GF-D8 (cell line): ENCODE measurements at places on chromosomes 11 and 22.
A peak's percentile ranks its signal among the peaks of the same experiment; 100 is the strongest.

DNA sequence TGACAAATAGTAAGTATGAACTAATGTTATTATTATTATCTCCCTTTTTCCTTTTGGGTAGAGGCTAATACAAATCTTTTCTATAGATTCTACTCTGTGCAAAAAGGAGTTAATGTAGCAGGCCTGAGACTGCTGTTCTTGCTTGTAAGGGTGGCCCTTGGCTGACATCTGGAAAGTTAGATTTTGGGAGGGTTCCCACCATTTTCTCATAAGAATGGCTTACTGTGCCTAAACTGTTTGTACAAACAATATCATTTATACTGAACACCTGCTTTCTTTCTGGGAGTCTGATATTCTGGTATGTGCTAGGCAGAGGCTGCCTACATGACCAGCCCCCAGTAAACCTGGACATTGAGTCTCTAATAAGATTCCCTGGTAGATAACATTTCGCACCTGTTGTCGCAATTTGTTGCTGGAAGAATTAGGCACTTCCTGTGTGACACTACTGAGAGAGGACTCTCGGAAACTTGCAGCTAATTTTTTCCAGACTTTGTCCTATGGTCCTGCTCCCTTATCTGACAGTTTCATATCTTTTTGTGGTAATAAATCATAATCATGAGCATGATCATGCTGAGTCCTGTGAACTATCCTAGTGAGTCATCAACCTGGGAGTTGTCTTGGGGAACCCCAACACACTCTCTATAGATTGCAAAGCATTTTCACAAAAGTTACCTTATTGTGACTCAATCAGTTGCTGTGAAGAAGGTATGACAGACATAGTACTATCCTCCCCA, 257.7 kb upstream of the CCDC90B start:
- no peak for DNase-seq

- DNase-seq, result no peak
These were observed 94.7 kb upstream of the RASSF10 start for GRCh38 chr11:12914400-12914912.

- no peak for DNase-seq
These were observed 34.4 kb downstream of the YAP1 start for GRCh38 chr11:102144357-102145355.

DNA sequence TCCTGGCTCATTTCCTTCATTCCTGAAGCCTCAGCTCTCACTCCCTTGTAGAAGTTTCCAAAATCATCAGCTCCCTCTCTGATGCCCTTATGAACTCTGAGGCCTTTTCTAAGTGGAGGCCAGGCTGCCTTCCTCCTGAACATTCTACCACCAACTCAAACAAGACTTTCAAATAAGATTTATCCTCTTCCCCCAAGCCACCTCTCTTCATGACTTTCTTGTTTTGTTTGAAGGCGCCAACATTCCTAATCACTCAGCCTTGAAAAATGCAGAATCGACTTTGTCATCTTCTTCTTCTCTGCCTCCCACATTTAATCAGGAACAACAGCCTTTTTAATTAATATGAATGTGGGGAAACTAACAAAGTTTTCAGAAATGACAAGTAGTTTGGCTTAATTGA, 927.9 kb downstream of the OPCML start:
- DNase-seq, result no peak

- no peak for DNase-seq
These were observed 19.9 kb downstream of the CARS1 start for GRCh38 chr11:3037040-3037944.

DNA sequence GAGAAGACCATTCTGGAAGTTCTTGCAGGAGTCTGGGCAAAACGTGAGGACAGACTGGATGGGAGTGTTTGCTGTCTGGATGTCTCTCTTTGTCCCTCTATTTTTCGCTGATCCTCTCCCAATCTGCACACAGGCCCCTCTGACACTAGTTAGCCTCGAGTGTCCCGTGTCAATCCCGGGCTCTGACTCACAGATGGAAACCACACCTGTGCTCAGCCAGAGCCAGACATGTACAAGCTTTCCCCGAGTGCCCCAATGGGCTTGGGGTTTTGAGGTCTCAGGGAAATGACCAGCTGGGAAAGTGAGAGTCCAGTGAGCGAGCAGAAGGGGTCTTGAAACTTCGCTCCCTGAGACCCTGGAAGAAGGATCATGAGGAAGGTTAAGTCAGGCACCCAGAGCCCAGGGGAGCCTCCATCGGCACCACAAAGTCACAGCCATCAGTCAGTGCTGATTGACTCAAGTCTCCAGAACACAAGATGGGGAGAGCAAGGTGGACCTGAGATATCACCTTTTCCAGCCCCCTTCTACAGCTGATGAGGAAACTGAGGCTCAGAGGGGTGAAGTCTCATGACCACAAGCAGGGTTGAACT, 13.9 kb downstream of the APOL2 start:
- no peak for DNase-seq

DNA sequence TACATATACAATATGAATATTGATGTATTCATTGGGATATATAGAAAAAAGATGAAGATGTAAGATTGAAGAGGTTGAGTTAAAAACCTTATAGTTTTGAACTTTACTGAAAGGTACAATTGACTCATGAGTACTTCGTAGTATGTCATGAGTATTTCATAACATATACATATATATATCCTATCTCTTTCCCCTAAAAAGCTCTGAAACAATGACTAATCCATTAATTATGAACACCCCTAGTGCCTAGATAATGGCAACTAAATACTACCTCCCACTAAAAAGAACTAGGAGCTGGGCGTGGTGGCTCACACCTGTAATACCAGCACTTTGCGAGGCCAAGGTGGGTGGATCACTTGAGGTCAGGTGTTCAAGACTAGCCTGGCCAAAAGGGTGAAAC, 31.5 kb downstream of the SLC35F2 start:
- DNase-seq, result no peak

GRCh38 chr11:75283391-75283931, 42.9 kb downstream of the TPBGL start:
- no peak for DNase-seq

DNA sequence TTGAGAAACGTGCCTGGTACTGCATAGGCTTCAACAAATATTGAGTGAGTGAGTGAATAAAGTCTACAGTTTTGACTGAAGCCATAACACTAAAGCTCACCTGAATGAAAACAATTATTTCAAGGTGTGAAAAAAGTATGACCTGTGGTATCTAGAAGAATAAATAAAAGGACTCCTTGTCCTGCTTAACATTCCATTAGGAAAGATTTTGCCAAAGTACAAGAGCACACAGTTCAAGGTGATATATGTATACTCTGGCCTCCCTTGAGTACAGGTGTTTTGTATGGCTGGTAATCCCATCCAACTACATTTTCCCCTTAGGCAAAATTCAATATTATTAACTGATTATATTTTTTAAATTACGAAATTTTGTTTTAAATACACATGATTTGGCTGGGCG, 1.8 kb upstream of the CREBZF start:
- DNase-seq, result no peak

DNA sequence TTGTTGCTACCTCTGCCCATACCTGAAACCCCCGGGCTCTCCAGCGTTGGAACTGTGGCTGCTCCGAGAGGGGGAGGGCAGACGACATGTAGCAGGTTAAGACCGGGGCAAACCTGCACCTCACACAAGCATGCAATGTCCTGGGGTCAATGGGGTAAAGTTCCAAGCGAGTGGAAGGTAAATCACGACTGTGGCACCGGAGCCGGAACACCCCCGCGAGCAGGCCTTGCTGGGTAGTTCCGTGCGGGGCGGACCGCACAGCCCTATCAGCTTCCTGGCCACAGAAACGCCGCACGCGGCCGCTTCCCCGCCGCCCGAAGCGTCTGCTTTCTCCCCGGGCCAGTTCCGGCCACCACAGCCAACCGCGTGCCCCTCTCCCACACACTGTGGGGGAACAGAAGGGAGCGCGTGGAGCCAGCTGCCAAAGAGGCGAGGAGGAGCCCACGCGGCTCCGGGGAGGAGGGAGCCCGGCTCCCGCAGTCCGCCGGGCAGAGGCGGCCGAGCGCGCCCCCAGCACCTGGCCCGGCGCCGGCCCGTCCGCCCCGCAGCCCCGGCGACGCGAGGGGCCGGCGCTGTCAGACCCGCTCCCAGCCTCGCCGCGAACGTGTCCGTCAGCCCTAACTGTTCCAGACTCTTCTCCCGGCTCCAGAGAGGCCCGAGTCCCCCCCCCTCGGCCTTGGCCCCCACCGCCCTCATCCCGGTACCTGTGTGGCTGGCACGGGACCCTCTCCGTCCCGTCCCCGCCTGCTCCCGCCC, 1.6 kb downstream of the SPTBN2 start:
- peak; percentile 20 for DNase-seq

- no peak for DNase-seq
These were observed 8.0 kb upstream of the TSPAN18 start for GRCh38 chr11:44718612-44719390.

- DNase-seq, result no peak
These were observed 392.7 kb downstream of the GUCY1A2 start for GRCh38 chr11:106625566-106625965.

- DNase-seq, result no peak
These were observed 116.7 kb downstream of the KCNQ1OT1 start for GRCh38 chr11:2582946-2583604.

DNA sequence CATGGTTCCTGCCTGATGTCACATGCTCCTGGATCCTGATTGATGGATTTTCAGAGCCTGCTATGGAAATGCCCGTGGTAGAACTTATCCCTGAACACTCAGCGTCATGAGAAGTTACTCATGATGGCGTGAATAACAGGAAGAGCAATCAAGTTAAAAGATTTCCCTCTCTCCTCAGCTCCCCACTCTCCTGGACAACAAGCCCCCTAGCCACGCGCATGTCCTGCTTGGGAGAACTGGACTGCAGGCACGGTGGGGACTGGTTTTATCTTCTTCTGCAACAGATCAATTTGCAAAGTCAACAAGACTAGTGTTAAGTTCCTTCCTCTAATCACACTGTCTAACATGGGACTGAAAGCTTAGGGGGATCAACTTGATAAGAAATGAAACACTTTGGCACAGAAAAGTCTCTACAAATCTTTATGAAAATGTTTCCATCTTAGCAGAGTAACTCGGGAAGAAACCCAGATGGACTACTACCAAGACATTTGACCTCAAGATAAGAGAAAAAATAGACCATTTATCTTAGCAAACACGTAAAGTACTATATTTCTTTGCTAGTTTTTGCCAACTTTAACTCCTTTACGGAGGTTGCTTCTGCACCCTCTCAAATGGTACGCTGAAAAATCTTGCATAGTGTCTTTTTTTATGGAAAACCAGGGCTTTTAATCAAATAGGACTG, 27.6 kb downstream of the POU2AF1 start:
- DNase-seq, result no peak

DNA sequence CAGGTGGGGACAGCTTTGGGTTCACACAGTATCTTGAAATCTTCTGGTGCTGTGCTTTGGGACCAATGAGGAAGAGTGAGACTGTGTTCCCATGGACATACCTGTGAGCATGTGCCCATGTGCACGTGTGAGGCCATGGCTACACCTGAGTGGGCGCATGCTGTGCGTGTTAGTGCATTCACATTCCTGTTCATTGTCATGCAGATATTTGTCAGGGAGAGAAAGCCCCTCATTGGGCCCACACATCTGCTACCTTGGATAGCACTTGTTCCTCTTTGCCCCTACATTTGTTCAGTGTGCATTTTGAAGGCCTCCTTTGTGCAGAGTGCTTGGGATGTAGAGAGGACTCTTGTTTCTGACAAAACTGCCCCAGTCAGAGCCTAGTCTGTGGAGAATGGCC, 154.3 kb upstream of the E2F8 start:
- DNase-seq, result no peak

GRCh38 chr11:111598148-111598547, 4.1 kb upstream of the SIK2 start:
- DNase-seq, result no peak

DNA sequence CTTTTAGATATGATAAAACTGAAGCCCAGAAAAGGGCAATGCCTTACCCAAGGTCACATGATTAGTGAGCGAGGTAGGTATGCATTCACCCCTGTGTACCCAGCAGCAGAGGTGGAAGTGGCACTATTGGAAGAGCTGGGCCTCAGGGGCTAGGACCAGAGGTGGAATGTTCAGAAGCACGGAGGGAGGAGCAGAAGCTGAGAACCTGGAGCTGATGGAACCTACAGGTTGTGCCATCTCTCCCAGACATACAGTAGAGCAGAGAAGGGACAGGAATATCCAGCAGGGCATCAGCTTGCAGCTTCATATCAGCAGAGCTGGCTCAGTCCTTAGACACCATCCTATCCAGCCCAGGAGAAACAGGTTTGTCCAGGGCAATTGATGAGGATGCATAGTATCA, 14.6 kb upstream of the FCHSD2 start:
- no peak for DNase-seq

DNA sequence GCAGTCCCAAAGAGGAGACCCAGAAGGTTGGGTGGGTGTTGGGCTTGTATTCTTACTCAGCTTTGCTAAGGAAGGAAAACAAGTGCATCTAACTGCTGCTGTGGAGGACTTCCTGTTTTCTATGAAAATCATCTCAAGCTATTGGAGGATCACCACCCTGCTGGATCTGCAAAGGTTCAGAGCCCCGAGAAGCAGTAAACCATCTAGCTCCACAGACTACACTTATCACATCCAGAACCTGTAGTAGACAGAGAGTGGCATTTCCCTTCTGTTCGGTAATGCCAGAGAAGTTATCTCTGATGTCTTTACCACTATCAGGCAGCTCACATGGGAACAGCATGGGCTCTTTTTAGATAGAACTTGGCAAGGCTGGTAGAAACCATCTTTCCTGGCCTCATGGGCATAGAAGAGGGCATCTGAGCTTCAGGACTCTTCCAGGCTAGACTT, 21.7 kb downstream of the KCNJ1 start:
- DNase-seq, result no peak

- no peak for DNase-seq
These were observed 11.8 kb upstream of the PLAAT2 start for GRCh38 chr11:63574856-63575602.

DNA sequence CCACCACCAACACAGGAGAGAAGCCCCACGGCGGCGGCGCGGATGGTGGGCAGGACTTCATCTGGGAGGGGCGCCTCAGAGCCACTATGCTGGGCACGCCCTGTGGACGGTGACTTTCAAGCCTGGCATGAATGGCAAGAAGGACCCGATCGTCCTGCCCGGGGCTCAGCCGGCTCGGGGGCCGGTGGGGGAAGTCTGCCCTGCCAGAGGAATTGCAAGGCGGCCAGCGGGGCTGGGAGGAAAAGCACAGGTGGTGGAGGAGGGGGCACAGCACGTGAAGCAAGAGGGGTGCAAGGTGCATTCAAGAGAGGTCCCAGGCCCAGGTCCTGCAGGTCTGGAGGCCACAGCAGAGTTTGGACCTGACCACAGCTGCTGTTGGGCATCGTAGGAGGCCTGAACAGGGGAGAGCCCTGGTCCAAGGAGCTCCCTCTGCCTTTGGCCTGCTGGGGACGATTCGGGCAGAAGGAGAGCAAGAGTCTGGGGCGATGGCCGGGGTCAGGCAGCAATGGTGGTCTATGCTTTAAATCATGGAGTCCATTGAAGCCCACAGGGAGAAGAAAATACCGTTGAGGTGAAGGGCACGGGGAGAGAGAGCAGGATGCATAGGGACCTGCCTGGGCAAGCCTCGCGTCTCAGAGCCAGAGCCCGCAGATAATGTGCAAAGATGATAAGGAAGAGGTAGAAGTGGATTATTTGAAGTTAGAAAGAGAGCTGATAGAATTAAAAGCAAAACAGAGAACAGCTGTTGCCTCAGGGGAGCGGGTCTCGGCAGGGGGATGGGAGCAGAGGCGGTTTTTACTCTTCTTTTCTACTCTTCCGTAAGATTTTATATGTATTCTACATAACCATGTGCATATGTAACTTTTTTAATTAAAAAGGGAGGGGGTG, 82.6 kb upstream of the SHISAL1 start:
- no peak for DNase-seq
